ENCODE measurements at places on chromosomes 7 and 10. TPM values are rescaled to one million over a fixed set of nuclear protein-coding genes. Genes with fewer than 3 reads are reported as not detected.

CHAT gene
- total RNA-seq, result not detected

CCDC172 gene
- not detected for total RNA-seq

PNLIPRP1 gene
- not detected for total RNA-seq

PDZD7 gene
- total RNA-seq, result 0.44 TPM

RNF148 gene
- 0.44 TPM for total RNA-seq

FGFBP3 gene
- total RNA-seq, result 0.40 TPM

ADAMTS14 gene
- total RNA-seq, result not detected

ANKIB1 gene
- 17.7 TPM for total RNA-seq

PDSS1 gene
- total RNA-seq, result 4.6 TPM

TNPO3 gene
- 39.9 TPM for total RNA-seq

NUTM2E gene
- not detected for total RNA-seq

NME8 gene
- total RNA-seq, result not detected

- no peak for DNase-seq
Observed at GRCh38 chr10:13296476-13296875, 3.4 kb downstream of the PHYH start.

DNA sequence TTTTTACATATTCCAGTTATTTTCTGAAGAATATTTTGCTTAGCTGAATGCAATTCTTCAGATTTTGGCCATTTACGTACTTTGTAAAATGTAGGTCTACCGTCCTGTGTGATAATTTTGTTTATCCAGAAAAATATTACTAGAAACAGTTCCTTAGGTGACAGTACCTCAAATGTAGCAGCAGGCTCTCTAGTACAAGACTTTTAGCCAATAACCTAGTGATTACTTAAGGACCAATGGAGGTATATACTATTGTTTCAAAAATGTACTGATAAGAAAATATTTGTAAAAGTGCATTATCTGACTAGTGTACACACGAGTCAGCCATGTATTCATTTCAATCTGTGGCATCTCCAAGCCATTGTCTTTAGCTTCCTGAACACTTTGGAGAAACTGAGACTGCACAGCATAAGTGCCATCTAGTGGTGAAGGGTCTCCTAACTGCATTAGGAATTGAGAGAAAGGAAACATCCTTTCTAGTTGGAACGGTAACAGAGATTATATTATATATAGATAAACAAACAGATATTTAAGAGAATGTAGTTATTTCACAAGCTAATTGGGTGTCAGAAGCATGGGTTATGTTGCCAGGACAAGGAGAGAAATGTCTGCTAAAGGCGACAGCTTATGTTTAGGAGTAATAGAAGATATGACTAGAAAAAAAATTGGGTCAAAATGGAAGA, 23.7 kb downstream of the RTKN2 start:
- DNase-seq, result peak; percentile 81

GRCh38 chr7:77831481-77831880, 32.9 kb downstream of the PHTF2 start:
- no peak for DNase-seq

DNA sequence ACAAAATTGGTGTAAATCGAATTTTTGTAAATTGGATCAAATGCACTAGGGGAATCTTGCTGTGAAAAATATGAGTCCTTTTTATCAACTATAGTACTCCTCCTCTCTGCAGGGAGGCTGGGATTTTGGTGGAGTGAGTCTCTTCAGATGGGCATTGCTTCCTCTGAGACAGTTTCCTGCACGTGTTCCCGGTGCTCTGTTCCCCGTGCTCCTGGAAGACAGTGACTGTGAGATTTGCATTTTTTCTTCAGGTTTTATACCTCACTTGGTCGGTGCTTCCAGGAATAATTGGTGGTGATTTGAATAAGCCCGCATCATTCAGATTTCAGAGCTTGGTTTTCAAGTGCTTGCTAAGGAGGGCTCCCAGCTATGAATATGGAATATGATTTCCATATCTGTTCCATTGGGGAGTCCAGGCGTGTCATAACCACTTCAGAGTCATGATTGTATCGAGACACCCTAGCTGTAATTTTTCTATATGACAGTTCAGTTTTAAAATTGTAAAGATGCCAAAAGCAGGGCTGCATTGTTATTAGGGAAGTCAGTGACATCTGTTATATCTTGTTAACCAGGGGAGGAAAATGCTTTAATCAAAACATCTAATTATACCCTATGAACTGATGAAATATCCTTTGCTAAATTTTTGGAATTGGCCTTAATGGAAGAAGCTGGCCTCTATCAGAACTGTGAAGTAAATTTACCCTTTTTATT, 12.3 kb downstream of the AUTS2 start:
- DNase-seq, result no peak

DNA sequence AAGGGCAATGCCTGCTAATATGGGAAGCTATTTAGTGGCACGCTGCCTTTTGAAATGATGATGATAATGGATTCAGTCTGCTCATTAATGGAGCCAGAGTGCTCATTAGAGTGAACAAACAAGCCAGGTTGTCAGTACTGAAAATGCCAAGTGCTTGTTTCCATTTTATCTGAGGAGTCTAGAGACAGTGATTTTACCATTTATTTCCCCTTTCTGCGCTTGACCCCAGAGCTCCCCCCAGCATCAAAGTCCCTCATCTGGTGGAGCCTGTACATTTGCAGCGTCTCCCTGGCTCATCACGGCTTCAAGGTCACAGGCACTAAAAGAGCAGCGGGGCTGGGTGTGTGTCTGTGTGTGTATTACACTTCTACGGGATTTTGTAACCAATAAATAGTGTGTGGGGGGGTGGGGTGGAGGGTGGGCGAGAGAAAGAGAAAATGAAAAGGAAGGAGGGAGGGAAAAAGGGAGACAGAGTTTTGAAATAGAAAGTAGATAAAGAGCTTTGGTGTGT, 553.8 kb downstream of the TFEC start:
- no peak for DNase-seq

DNA sequence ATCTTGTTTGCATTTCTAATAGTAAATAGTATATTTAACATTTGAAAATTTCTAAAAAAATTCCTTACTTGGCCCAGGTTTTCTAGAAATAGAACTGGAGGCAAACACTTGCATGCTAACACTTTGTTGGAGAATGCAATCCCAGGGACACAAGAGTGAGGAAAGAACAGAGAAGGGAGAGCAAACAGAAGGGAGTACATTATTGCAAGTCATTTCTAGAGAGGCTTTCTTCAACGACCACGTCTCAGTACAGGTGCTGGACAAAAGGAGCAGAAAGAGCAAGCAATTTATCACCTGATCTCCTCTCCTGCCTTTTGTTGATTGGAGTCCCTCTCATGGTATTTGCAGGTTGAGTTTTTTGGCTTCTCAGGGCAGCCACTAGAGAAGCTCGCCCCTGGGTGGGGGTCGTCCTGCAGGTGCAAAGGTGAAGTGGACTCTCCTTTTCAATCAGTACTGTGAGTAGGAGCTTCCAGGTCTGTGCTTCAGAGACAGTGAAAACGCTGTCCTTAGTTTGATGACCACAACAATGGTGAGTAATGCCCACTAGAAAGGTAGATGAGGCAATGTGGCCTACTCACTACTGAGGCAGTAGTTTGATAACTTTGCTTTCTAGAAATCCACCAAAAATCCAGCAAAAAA, 5.2 kb downstream of the CPED1 start:
- DNase-seq, result no peak

DNA sequence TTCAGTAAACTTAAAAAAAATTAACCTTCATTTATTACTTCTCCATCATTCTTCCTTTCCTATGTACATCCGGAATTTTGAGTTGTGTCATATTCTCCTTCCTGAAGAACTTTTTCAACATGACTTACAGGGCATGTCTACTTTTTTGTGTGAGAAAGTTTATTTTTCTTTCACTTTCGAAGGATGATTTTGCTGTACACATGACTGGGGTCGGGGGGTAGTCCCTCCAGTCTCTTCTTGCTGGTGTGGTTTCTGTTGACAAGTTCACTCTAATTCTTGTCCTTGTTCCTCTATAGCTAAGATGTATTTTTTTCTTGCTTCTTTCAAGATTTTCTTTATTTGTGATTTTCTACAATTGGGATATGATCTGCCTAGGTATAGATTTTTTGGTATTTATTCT, 55.8 kb downstream of the INPP5A start:
- peak; percentile 72 for DNase-seq

DNA sequence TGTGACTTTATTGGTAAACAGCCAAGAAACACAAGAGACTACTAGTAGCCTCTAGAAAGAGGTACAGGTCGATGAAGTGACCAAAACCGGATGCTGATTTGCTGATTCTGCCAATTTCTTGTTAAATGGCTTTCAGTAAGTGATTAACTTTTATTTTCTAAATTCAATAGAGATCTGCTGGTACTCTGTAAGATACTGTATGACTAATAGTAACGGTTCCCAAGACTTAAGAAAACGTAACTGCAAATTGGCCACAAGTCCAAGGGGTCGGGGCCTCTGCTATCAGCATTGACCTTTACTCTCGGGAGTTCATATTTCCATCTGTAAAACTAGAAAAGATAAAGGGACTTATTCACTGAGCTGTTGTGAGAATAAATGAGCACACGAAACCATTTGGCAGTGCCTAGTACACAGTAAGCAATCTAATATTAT, 1.4 kb downstream of the FAM3C start:
- DNase-seq, result peak; percentile 29

- DNase-seq, result no peak
Observed at GRCh38 chr10:43117777-43118583, 20.3 kb upstream of the CSGALNACT2 start.

DNA sequence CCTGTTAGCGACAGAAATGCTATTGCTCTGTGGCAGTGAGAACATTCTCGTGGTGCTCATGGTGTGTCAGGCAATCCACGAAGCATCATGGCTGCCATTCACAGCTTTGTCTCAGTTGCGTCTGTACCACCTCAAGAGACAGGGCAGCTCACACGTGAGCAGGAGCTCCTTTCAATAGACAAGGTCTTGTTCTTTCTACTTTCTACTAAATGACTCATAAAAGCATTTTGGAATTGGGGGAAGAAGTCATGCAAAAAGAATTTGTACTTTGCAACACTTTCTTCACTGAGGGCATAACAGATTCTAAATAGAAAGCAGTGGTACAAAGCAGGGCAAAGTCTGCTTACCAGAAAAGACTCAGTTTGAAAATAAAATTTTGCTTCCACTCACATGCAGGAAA, 638.5 kb downstream of the PHTF2 start:
- no peak for DNase-seq

DNA sequence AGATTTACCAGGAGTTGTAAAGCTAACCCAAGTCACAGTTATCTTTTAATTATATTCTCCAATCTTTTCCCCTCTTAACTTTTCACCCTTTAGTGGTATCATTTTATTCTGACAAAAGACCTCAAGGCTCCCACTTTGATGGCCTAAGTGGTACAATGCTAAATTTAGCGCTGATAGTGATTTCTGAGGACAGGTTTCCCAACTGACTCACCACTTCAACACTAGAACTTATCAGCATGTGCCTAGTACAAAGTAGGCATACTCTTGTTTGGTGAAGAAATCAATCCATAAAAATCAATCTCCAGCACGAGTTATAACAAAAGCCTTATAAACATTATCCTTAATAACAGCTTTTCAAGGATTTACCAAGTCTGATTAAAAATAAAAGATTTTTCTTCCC, 7.5 kb downstream of the SNX13 start:
- no peak for DNase-seq

GRCh38 chr7:130275826-130276297, 9.2 kb downstream of the CPA2 start:
- DNase-seq, result no peak

DNA sequence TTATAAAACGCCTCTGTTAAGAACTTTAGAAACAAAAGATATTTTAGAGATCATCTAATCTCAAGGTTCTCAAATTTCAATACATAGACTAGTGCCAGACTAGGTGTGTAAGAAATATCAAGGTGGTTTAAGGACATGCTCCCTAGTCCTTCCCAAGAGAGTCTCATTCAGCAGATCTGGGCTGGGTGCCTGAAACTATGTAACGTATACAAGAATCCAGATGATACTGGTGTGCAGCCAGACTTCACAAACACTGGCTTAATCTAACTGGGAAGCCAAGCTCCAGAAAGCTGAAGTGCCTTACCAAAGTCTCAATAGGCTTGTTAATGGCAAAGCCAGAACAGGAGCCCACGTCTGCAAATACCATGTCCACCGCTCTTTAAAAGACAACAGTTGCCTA, 105.0 kb upstream of the AMPH start:
- no peak for DNase-seq

GRCh38 chr10:80660736-80661135, 123.0 kb downstream of the SH2D4B start:
- DNase-seq, result no peak
